Activated CD4-positive, alpha-beta memory T cell treated with anti-CD3 and anti-CD28 coated beads, Interleukin-2, amount 10 ng/mL, durations not matched to agents 7 days and 5 days (primary cell): ENCODE measurements at places on chromosomes 3 and 15. TPM values are rescaled to one million over a fixed set of nuclear protein-coding genes. Genes with fewer than 3 reads are reported as not detected.

CX3CR1 gene
- 5.5 TPM for total RNA-seq

CCR3 gene
- total RNA-seq, result 1.2 TPM

GOLGA8S gene
- 0.33 TPM for total RNA-seq

FILIP1L gene
- 1.9 TPM for total RNA-seq

GOLGA8J gene
- total RNA-seq, result not detected

HGD gene
- 0.96 TPM for total RNA-seq

ZNF385D gene
- not detected for total RNA-seq

CCRL2 gene
- total RNA-seq, result 5.4 TPM

NR2F2 gene
- not detected for total RNA-seq

TMIE gene
- 0.63 TPM for total RNA-seq

GMNC gene
- not detected for total RNA-seq

CHRFAM7A gene
- 0.55 TPM for total RNA-seq

AGTR1 gene
- total RNA-seq, result not detected

ALDH1A3 gene
- total RNA-seq, result not detected

KLHL40 gene
- not detected for total RNA-seq

FAM43A gene
- total RNA-seq, result 4.3 TPM

SNTN gene
- total RNA-seq, result not detected

ZNF502 gene
- total RNA-seq, result 0.95 TPM

STRC gene
- total RNA-seq, result 0.45 TPM

NLGN1 gene
- total RNA-seq, result not detected

DAZL gene
- total RNA-seq, result not detected

SLC24A5 gene
- not detected for total RNA-seq

CLRN1 gene
- total RNA-seq, result not detected

CMTM8 gene
- 5.7 TPM for total RNA-seq

RHOV gene
- not detected for total RNA-seq
